WTC11 (cell line): ENCODE measurements at places on chromosomes 7 and 10.

DNA sequence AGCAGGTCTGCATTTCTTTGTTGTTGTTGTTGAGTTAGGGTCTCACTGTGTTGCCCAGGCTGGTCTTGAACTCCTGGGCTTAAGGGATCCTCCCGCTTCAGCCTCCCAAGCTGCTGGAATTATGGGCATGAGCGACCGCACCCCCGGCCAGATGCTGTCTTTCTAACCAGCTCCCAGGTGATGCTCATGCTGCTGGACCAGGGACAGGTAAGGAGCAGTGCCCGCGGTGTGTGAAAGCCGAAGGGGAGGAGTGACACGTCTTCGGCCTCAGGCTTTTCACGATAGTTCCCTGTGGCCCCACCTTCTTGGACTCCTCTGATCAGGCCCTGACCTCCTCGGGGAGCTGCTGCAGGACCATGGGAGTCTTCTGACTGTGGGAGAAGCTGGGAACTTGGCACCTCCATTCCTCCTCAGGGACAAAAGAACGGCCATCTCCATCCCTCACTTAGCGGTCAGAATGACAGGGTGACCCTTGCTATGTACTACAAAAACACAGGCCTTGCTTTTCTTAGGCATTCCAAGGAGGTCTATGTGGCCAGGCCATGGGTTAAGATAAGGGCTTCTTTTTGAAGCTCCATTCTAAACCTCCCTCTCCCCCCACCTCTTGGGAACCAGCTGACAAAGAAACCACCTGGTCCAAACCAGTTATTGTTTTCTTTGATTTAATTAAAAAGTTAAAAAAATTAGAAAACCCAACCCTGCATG is 5.5 kb downstream of the SFRP5 start:
- no peak for DNase-seq

- DNase-seq = no peak
Observed at GRCh38 chr10:117492504-117492903, 50.0 kb upstream of the EMX2 start.

DNA sequence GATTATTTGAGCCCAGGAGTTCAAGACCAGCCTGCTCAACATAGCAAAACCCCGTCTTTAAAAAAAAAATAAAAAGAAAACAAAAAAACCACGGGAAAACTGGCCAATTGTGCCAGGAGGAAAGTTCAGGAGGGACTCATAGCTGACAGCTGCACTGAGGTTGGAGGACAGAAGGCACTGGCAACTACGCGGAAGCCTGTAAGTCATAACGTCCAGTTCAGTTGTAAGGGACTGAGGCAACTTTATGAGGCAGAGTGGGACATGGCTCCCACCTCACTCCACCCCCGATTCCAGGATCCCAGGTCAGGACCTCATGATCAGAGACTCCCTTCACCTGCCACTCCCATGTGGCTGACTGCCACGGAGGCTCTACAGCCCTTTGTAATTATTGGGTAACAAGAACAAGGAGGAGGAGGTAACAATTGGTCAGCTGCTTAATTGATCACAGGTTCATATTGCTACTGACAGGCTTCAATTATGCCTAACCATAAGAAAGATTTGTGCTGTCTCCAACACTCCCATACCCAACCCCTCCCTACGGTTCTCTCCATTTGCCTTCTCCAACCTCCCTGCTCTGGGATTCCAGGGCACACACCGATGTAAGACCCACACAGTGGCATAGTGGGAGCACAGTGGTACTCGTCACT is 1.9 kb upstream of the CCL24 start:
- DNase-seq = no peak

GRCh38 chr10:98400482-98400881 is 14.5 kb downstream of the PYROXD2 start:
- no peak for DNase-seq
